ENCODE measurements at places on chromosomes 4 and X. TPM values are rescaled to one million over a fixed set of nuclear protein-coding genes. Genes with fewer than 3 reads are reported as not detected.

- DNase-seq, result no peak
Measured at GRCh38 chrX:150605603-150606002, 37.2 kb downstream of the MTM1 start.

TMEM31 gene
- not detected for total RNA-seq

DNA sequence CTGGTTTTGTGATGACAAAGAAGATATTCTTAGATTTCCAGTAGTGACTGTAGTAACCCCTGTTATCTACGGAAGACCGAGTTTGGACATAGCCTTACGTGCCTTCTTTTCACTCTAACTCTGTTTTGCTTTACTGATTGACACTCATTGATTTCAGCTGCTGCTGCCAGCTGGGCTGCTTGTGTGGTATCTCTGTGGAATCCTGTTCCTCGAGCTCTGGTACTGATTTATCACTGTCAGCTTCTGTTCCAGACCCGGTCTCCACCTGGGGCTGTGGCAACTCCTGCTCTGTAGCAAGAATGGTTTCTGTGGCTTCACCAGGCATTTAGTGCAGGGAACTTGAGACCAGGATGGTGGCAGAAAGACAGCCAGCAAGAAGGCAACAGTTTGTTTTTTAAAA, 24.6 kb upstream of the LAP3 start:
- no peak for DNase-seq

DNA sequence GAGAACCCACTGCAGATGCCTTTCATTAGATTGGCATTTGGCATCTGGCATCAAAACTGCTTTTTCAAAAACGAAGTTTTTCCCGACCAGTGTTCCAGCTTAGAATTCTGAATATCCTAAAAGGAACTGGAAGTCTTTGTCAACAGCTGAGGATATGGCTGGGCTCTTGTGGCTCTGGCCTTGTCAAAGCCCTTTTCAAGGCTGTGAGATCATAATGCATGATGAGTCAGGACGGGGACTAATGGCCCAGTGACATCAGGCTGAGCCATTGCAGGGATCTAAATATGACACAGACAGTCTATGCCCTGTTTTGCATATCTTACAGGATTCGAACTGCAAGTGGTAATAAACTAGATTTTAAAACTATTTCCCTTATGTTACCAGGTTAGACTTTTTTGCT, 306.4 kb downstream of the PTTG2 start:
- no peak for DNase-seq

DNA sequence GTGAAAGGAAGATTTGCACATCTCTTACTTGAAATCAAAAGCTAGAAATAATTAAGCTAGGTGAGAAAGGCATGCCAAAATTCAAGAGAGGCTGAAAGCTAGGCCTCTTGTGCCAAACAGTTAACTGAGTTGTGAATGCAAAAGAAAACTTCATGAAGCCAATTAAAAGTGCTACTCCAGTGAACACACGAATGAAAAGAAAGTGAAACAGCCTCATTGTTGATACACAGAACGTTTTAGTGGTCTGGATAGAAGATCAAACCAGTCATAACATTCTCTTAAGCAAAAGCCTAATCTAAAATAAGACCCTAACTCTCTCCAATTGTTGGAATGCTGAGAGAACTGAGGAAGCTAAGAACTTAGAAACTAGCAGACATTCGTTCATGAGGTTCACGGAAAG, 122.3 kb downstream of the UNC5C start:
- DNase-seq, result no peak

DNA sequence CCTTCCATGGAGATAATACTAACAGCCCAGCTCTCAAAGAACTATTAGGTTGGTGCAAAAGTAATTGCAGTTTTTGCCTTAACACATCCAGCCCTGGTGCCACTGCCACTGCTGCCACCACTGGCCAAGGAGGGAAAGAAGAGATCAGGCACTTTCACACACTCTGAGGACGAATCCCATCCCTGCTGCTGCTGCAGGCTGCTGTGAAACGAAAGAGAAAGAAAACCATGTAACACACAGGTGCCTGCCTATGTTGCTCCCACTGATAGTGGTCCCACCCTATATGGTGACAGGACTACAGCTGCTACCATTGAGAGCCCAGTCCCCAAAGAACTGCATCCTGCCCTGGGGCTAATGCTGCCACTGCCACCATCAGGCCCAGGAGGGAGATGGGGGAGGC, 35.1 kb downstream of the TMLHE start:
- no peak for DNase-seq

DCAF16 gene
- total RNA-seq, result 23.1 TPM

GRCh38 chr4:82017680-82018079, 356.1 kb downstream of the HNRNPD start:
- DNase-seq, result no peak

MAP7D3 gene
- 30.0 TPM for total RNA-seq

PARM1 gene
- 27.5 TPM for total RNA-seq

Data from mesenteric fat pad (tissue), 1 donor.